ENCODE measurements at places on chromosomes 4 and X.

- no peaks in the 10 kb centered on the region for H3K4me1 ChIP-seq
- H3K27me3 ChIP-seq: no peaks in the 10 kb centered on the region
- H3K36me3 ChIP-seq: no peaks in the 10 kb centered on the region
- H3K4me3 ChIP-seq: no peak overlapping the region
- no peak for DNase-seq
Measured at GRCh38 chr4:96675896-96676295, 836.0 kb downstream of the PDHA2 start.

DNA sequence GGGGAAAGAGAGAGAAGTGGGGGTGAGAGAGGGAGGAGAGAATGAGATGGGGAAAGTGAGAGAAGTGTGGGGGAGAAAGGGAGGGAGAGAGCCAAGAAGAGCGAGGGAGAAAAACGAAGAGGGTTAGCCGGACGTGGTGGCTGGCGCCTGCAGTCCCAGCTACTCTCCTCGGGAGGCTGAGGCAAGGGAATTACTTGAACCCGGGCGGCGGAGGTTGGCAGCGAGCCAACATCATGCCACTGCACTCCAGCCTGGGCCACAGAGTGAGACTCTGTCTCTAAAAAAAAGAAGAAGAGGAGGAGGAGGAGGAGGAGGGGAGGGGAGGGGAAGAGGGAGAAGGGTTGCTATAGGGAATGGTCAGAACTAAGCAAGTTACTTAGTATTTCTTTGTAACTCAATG, 1.7 kb upstream of the NXT2 start:
- peaks cover 3% of the 10 kb centered on the region for H3K27me3 ChIP-seq
- peaks cover 2% of the 10 kb centered on the region for H3K4me1 ChIP-seq
- no peak for DNase-seq
- no peak overlapping the region for H3K4me3 ChIP-seq

- no peak for DNase-seq
- no peaks in the 10 kb centered on the region for H3K36me3 ChIP-seq
- no peak within 1 kb of the TSS for H3K4me3 ChIP-seq
- no peaks in the 10 kb centered on the region for H3K4me1 ChIP-seq
Measured at GRCh38 chrX:23334848-23335599, at the start of gene PTCHD1. Gene PTCHD1 (plus strand): TSS chrX:23334849. CDS start chrX:23334876, 27 bp downstream.

- H3K27me3 ChIP-seq: no peaks in the 10 kb centered on the region
- no peaks in the 10 kb centered on the region for H3K4me1 ChIP-seq
- DNase-seq: no peak
- H3K4me3 ChIP-seq: no peak overlapping the region
- H3K27ac ChIP-seq: no peak overlapping the region
Measured at GRCh38 chrX:17553469-17553868, 178.5 kb downstream of the NHS start.

GRCh38 chrX:73842541-73843234, 279.7 kb downstream of the CHIC1 start:
- no peak overlapping the region for H3K27ac ChIP-seq
- H3K4me3 ChIP-seq: no peak overlapping the region
- H3K36me3 ChIP-seq: no peaks in the 10 kb centered on the region
- no peak for DNase-seq

DNA sequence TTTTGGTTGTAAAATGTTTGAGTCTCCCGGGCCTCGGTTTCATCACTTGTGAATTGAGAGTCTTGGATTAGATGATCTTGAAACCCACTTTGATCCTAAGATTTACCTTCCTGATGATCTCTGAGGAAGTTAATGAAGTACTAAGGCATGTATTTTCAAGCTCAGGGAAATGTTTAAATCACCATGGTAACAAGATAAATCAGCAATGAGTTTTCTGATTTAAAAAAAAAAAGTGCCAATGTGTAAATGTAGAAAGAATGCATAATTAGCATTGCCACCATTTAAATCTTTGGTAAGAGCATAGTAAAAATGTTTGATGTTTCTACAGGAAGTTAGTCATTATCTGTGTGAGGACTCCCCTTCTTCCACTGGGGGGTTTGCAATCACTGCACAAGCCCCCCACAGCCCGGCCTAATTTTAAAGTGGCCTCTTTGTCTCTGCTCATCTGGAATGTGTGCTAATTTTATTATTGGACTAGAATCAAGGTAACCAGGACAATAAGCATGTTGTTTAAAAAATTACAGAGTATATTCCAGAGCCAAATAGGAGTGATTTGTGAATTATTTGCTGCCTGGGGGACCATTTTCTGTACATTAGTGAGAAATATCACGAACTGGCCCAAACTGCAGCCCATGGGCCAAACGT, 93.6 kb downstream of the SLC34A2 start:
- no peak overlapping the region for H3K27ac ChIP-seq
- no peak for DNase-seq
- peaks cover 17% of the 10 kb centered on the region for H3K36me3 ChIP-seq
- no peak overlapping the region for H3K4me3 ChIP-seq
- no peaks in the 10 kb centered on the region for H3K4me1 ChIP-seq

DNA sequence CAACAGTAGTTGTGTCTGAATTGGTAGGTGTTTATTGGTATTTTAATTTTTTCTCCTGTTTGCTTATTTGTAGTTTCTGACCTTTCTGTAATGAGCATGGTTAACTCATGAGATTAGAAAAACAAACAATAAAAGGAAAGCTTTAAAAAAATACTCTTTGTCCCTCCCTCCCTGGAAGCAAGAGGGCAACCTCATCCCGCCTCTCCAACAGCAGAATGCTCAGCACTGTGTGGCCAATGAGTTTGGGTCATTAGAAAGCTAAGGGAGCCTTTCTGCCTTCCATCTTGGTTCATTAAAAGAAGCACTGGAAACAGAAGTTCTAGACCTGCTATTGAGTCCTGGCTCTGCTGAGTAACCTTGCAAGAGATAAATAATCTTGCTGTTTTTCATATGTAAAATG, 33.9 kb downstream of the TRPC5 start:
- no peak overlapping the region for H3K4me3 ChIP-seq
- no peak for DNase-seq
- H3K4me1 ChIP-seq: no peaks in the 10 kb centered on the region
- H3K27ac ChIP-seq: no peak overlapping the region
- H3K27me3 ChIP-seq: no peaks in the 10 kb centered on the region
- H3K36me3 ChIP-seq: no peaks in the 10 kb centered on the region

- H3K4me1 ChIP-seq: peaks cover 13% of the 10 kb centered on the region
- no peak overlapping the region for H3K27ac ChIP-seq
- H3K4me3 ChIP-seq: peak overlapping the region; percentile 42
- H3K27me3 ChIP-seq: peaks cover 32% of the 10 kb centered on the region
Measured at GRCh38 chr4:90127706-90128345, 632 bp downstream of the CCSER1 start.

DNA sequence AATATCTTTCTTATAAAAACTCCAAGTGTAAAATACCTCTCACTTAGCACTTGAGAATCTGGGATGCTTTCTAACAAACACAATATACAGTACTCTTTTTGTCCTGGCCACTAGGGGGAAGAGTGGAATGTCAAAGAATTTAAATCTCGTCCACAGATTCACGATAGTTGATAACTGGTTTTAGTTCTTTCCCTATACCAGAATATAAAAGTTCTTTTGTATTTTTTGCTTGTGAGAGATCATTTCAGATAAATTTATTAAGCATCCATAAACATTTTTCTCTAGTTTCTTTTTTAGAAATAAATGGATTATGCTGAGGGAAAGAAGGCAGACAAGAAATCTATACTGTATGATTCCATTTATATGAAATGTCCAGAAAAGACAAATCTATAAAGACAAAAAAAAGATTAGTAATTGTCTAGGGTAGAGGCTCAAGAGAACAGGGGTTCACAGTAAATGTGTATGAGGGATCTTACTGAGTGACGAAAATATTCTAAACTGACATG, 50.4 kb downstream of the MGARP start:
- DNase-seq: no peak
- no peaks in the 10 kb centered on the region for H3K36me3 ChIP-seq
- H3K4me3 ChIP-seq: no peak overlapping the region
- H3K27me3 ChIP-seq: no peaks in the 10 kb centered on the region
- H3K27ac ChIP-seq: no peak overlapping the region

DNA sequence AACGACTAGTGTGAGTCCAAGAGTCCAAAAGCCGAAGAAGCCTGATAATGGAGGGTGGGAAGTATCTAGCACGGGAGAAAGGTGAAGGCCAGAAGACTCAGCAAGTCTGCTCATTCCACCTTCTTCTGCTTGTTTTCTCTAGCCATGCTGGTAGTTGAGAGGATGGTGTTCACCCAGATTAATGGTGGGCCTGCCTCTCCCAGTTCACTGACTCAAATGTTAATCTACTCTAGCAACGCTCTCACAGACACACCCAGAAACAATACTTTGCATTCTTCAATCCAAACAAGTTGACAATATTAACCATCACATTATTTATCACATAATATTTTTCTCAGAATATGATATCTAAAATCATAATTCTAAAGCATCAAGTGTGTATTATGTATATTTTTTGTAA, 1055.1 kb upstream of the PCDH10 start:
- no peak overlapping the region for H3K4me3 ChIP-seq
- DNase-seq: no peak
- no peaks in the 10 kb centered on the region for H3K27me3 ChIP-seq
- no peaks in the 10 kb centered on the region for H3K4me1 ChIP-seq
- no peak overlapping the region for H3K27ac ChIP-seq

DNA sequence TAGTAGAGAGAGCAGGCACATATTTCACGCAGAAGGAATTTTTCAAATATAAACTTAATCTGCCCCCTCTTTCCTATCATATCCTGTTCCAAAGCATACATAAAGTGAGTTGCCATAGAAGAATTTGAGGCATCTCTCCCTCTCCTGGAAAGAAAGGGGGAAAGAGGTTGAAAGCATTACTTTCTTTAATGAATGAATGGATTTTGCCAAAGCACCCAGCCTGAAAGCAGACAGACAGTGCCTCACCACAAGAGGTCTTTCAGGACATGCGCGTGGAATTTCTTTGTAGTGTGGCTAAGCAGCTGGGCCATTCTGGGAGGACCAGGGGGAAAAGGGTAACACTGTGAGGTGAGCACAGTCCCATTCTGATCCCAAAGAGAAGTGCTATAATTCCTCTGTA, 651.4 kb downstream of the IQCM start:
- no peaks in the 10 kb centered on the region for H3K36me3 ChIP-seq
- DNase-seq: no peak
- H3K27me3 ChIP-seq: no peaks in the 10 kb centered on the region
- no peaks in the 10 kb centered on the region for H3K4me1 ChIP-seq
